ENCODE measurements at places on chromosomes 3 and 15.

GRCh38 chr3:8555113-8555661 lies 53.6 kb downstream of the LMCD1 start:
- no peak for DNase-seq

DNA sequence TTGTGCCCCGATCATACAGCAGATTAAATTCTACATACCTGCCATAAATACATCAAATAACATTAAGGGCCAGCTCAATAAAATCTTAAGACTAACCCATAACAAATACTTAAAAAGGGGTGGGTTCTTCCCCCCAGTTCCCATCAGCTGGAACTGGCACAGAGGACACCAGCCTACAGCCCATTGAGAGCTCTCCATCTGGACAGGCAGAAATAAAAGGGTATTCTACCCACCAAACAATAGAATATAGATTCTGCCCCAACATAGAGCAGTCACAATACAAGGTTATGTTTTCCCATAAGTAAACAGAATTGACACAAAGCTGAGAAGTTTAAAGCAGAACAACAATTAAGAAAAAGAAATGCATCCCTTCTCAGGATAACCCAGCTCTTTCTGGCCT lies 11.9 kb downstream of the CPOX start:
- no peak for DNase-seq

DNA sequence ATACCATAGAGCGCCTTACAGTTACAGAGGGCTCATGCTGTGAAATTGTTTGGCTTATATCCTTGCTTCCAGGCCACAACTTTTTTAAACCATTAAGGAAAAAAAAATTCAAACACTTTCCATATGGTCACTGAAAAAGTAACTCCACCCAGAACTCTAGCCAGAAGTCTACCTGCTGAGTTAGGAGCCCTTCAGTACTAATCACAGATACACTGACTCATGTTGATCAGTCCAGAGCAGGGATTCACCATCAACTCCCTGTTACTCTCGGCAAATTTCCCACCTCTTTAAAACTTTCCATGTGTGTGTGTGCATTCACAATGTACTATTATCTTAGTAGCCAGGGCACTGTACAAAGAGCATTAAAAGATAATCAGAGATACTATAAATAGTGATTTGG lies 372.8 kb downstream of the MAGI1 start:
- no peak for DNase-seq

- no peak for DNase-seq
Observed at GRCh38 chr3:149844091-149844490, 31.1 kb downstream of the RNF13 start.

- no peak for DNase-seq
Observed at GRCh38 chr15:91855684-91856489, 2.4 kb downstream of the SLCO3A1 start.

DNA sequence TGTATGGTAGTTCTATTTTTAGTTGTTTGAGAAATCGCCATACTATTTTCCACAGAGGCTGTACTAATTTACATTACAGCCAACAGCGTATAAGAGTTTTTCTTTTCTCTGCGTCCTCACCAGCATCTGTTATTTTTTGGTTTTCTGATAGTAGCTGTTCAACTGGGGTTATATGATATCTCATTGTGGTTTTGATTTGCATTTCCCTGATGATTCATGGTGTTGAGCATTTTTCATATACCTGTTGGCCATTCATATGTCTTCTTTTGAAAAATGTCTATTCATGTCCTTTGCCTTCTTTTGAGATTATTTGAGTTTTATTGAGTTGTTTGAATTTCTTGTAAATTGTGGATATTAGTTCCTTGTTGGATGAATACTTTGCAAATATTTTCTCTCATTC lies 114.6 kb downstream of the LRRK1 start:
- DNase-seq = no peak
